NCI-H2029 (cell line): ENCODE measurements at places on chromosomes 12 and 14.
A peak's percentile ranks its signal among the peaks of the same experiment; 100 is the strongest.

DNA sequence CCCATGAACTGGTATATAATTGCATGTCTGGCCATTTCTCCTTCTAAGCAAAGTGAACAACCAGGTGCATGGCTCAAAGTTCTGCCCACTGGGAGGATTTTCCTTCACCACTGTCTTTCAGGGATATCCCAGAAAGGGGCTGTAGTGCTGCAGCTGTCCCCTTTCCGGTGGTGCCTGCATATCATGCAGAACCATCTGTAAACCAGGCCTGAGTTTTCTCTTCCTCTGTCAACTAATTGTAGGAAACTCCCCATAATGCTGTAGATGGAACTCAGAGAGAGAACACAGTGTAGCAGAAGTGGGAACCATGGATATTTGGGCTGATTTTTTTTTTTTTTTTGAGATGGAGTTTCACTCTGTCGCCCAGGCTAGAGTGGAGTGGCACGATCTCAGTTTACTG is 45.6 kb upstream of the CRY1 start:
- DNase-seq = no peak

DNA sequence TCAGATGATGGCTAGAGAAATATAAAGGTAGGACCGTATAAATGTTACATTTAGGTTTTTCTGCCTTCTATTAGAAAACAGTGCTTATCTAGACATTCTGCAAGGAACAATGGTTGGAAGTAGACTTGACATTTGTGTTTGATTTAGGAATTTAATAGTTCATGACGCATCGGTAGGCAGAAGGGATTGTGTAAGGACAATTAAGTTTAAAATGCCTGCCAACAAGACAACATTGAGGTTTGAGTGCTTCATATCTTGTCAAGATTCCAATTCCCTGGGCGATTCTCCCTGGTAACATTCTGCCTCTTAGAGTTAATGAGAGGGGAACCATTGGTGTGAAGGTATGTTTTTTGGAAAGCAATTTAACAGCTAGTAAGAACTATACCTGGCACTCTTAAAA is 186.8 kb upstream of the RBM19 start:
- DNase-seq = no peak

DNA sequence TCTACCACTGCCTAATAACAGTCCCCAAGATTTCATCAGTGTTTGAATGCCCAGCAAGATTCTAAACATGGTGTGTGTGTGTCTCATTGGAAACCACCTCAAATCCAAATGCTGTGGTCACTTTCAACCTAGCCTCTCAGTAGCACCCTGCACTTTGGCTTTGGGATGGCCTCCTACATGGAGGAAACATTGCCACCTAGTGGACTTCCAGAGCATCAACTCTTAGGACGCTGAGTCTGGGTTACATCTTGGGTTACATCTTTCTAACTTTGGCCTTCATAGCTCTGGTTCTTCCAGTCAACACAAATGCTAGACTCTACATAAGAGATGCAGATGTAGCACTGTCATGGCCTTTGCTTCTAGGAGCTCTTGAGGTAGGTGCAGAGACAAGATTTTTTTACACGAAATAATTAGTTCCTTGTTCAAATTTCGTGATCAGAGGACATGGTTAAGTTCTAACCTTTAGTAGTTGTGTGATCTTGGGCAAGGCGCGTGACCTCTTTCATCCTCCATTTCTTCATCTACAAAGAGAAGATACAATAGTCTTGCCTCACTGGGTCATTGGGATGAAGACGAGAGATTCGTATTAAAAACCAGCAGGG is 113.5 kb upstream of the VASH1 start:
- DNase-seq = peak; percentile 27

DNA sequence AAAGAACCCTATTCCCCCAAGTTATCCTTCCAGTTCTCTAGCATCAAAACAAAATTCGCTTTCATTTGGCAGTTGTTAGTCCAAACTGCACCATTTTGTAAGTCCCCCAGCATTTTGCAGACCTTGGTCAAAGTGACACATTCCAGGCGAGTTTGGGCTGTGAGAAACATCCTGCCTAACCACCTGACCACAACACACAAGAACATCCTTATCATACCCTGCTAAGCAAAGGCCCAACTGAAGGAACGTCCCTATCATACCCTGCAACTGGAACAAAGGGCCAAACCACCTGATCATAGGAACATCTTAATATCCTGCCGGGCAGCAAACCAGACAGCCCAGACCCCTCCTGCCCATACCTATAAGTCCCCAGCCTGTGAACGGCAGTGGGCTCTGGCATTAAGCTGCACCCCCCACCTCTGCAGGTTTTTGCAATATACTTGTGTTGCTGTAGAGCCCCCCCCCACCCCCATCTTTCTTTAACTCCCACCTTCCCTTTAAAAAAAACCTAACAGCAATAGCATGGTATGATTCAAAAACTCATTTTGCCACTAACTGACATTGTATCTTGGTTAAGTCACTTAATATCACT is 2.7 kb downstream of the PCNX4 start:
- DNase-seq = no peak

- DNase-seq = no peak
These were observed 64.7 kb downstream of the ZNF641 start for GRCh38 chr12:48285751-48286650.

GRCh38 chr12:64229796-64230195 is 7.7 kb upstream of the KICS2 start:
- DNase-seq = no peak

GRCh38 chr12:16282978-16283377 is 5.5 kb upstream of the SLC15A5 start:
- no peak for DNase-seq
